AG08395 (cell line): ENCODE measurements at places on chromosomes 1 and 21.

DNA sequence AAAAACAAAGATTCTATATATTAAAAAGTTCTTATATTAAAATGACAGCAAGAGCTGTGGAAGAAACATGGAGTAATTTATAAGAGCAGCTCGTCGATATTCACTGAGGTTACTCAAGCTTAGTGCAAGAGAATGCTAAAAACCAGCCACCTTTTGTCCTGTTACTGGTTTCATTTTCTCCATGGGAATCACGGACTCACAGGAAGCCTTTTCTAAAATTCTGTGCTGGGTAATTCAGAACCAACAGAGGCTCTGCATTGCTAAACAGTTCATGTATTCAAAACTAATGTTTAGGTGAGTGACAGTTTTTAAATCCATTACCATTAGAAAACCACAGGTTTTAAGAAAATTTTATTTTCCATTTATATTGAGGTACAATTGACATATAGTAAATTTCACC lies 147.8 kb upstream of the MAP1LC3C start:
- peak; percentile 5 for DNase-seq

DNA sequence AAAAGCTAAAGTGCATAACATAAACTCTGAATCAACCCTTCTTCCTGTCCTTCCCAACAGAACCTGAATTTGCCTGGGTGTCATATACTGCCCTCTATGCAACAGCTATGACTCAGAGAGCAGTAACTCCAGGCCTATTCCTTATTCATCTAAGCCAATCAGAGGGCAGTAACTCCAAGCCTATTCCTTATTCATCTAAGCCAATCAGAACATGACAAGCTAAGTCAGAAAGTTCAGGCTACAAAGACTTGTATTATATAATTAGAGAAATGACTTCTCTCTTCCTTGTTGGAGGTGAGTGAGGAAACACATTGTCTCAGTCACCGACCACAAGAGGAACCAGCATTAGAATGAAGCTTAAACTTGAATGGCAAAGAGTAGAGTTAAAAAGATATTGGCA lies 26.2 kb upstream of the TADA1 start:
- DNase-seq: peak; percentile 36

GRCh38 chr1:207058252-207058651 lies 5.2 kb downstream of the PFKFB2 start:
- no peak for DNase-seq

GRCh38 chr1:240522122-240522822 lies 89.7 kb downstream of the GREM2 start:
- no peak for DNase-seq

- no peak for DNase-seq
Observed at GRCh38 chr21:42862774-42863503, 16.4 kb downstream of the WDR4 start.
